Fibroblast of lung (primary cell): ENCODE measurements at places on chromosomes 4 and X. TPM values are rescaled to one million over a fixed set of nuclear protein-coding genes. Genes with fewer than 3 reads are reported as not detected.

KLHL4 gene
- 0.26 and 1.5 TPM in 2 replicates for polyA plus RNA-seq

DNA sequence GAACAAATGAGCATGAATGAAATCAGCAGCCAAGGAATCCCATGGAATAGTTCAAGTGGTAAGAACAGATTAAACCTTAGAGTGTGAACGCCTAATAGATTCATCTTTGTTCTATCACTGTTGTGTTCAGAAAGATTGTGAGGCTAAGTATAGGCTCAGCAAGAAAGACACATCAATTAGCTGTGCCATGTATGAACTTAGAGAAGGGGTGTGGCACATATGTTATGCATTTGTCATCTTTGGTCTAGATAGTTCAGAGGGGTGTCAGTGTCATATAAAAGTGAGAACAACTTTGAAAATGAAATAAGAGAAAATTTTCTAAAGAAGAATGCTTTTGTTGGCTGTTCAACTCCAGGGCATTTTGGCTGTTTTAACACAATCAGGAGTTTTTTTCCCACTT is 9.4 kb downstream of the DAPP1 start:
- no peaks in the 10 kb centered on the region for H3K27me3 ChIP-seq
- DNase-seq: no peak
- no peak overlapping the region for H3K4me3 ChIP-seq
- no peaks in the 10 kb centered on the region for H3K4me1 ChIP-seq
- H3K36me3 ChIP-seq: no peaks in the 10 kb centered on the region
- H3K27ac ChIP-seq: no peak overlapping the region

- H3K4me1 ChIP-seq: no peaks in the 10 kb centered on the region
- no peak overlapping the region for H3K4me3 ChIP-seq
- peak; percentile 65 for DNase-seq
- H3K27ac ChIP-seq: no peak overlapping the region
- no peaks in the 10 kb centered on the region for H3K36me3 ChIP-seq
- no peaks in the 10 kb centered on the region for H3K27me3 ChIP-seq
Measured at GRCh38 chr4:154982187-154983047, 201.3 kb downstream of the RBM46 start.

- H3K36me3 ChIP-seq: no peaks in the 10 kb centered on the region
- H3K4me1 ChIP-seq: peaks cover 3% of the 10 kb centered on the region
- DNase-seq: no peak
- H3K27me3 ChIP-seq: no peaks in the 10 kb centered on the region
Measured at GRCh38 chrX:109775386-109775785, 42.3 kb upstream of the ACSL4 start.

IQCM gene
- 0.03 TPM in 1 of 2 replicates, not detected in the other for polyA plus RNA-seq
